CD4-positive, alpha-beta T cell treated with Interleukin-12 subunit alpha and Interleukin-12 subunit beta, for 1 hour (primary cell): ENCODE measurements at places on chromosomes 6 and 20.

DNA sequence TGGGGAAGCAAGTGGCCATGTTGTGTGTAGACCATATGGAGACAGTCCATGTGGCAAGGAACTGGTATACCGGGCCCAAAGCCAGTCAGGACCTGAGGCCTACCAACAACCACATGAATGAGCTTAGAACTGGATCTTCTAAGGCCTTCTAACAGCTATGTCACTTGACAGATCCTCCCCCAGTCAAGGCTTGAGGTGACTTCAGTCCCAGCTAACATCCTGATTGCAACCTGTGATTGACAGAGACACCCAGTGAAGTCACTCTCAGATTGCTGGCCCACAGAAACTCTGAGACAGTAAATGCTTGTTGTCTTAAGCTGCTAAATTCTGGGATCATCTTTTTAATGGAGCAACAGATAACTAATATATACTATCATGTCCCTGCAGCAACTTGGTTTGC, 32.9 kb downstream of the AHI1 start:
- no peak for DNase-seq

DNA sequence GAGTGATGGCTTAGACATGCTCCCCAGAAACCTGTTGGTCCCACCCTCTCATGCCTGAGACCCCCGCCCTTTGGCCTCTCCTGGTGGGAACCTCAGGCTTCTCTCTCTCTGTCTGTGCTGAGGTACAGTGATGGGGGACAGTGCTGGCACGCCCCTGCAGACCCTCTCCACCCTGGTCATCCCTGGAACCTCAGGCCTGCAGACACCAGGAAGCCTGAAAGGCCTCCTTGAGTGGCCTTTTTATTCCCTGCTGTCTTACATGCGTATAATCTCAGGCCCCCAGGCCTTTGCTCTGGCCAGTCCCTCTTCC, 78.5 kb upstream of the MAFB start:
- no peak for DNase-seq

DNA sequence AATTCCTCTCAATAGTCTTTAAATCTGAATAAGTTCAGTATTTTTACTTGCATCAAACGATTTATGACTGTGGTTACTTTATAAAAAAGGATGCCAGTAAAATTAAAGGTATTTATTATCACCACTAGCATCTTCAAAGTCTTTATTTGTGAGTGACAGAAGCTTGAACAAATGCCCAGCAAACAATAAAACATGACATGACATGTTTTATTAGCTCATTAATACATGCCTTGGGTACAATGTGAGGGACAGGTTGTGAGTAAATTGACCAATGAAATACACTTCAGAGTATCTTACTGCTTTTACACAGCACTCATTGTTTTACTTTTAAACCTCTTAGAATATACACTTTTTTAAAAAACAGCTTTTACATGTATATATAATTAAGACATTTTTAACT, 113.4 kb upstream of the BEND3 start:
- DNase-seq: no peak

DNA sequence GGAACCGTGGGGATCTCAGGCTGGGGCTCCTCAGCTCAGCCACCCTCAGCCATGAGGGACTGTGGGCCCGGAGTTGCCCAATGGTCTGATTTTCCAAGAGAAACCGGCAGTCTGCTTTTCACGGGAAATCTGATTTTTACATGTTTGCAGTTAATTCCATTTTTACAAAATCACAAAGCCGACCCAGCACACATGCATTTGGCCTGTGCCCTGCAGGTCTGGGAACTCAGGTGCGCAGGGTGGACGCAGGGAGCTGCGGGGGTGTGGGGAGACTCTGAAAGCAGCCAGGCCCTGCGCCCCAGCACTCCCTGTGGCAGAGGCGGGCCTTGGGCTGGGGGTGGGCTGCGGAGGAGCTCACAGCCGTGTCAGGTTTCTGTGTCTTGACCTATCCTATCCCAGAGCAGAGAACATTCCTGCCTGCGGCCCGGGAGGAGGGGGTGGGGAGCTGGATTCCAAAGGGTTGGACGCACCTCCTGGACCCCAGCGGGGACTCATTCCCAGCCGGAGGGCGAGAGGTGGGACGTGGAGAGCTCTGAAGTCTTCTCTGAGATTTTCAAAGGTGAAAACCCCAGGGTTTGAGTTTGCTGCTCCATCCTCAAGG, 60.6 kb downstream of the ADNP start:
- DNase-seq: no peak

- no peak for DNase-seq
Measured at GRCh38 chr6:106973836-106974335, 643 bp downstream of the CD24 start.

GRCh38 chr6:132214716-132215115, 186.6 kb downstream of the MOXD1 start:
- DNase-seq: no peak

DNA sequence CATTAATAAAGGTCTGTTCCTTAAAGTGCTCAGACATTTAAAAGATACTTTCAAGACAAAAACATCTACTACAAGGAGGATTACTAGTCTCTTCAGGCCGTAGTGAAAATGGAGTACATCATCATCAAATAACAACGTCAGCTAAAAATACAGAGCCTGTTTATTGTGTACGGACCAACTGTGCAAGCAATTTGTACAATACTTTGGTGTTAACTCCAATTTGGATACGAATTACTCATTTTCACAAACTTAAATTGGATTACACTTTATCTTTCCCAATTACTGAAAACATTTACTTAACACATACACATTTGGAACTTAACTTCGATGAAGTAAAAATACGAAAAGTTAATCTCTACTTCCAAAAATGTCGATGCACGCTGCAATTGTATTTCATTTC, 802 bp downstream of the CYP39A1 start:
- no peak for DNase-seq

- DNase-seq: peak; percentile 47
Measured at GRCh38 chr6:129672881-129673631, 36.9 kb downstream of the ARHGAP18 start.

DNA sequence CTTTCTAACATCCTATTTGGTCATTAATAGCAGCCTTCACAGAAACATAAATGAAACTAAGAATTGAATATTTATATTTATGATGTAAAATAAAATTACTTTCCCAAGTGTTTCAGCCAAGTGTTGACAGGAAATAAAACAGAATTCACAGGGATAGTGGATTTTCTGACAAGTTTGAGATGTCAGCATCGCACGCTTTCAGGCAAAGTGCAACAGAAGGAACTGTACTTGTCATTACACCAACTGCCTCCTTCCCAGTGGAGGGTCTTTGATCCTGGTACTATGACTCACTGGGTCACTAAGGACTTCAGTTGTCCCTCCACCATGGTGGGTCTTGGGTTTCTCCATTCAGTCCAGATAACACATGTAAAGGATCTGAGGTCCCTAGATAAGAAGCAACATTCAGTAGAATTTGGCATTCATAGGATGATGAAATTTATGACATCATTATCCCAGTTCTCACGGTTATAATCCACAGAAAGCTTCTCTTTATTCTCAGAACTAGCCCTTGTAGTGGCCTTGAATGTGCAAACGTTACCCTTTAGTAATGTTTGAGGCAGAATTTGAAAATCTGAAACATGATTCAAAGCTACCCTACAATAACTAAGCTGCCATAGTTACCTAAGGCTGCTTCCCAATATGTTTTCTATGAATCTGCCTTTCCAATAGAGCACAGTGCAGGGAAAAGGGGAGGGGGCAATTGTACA, 3.8 kb upstream of the TNFAIP3 start:
- no peak for DNase-seq

GRCh38 chr6:16318538-16318937, 80.2 kb downstream of the GMPR start:
- DNase-seq: peak; percentile 27
